Kidney epithelial cell (primary cell): ENCODE measurements at places on chromosomes 6 and 20.

DNA sequence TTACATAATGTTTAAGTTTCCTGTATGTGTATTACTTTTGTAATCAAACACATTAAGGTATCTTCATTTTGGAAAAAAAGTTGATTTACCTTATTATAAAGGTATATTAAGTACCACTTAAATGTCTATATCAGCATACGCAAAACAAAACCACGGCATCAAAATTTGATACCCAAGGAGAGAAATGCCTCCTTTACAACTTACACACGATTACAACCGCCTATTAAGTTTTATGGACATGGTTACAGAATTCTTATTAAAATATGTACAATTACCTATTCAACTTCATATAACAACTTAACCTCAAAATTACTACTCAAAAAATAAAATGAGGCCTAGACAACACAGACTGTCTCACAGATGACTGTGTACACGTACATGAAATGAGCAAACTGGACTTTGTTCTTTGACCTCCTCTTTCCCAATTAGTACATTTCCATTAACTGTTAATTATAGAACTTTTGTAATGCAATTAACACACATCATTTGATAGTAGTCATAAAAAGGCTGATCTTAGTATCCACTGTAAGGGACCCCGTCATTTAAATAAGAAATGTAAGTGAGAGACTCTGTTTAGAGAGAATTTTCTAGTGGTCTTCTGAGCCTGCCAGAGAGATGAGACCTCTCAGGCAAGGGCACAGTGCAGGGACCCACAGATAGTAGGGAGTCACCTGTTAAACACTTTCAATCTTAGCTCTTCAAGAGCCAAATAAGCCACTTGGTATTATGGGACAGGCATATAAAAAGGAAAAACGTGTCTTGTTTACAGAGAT, 2.5 kb downstream of the DIDO1 start:
- DNase-seq: no peak

GRCh38 chr6:168154263-168154917, 75.4 kb upstream of the FRMD1 start:
- no peak for DNase-seq

GRCh38 chr20:38725931-38726803, 1.9 kb downstream of the SLC32A1 start:
- no peak for DNase-seq

DNA sequence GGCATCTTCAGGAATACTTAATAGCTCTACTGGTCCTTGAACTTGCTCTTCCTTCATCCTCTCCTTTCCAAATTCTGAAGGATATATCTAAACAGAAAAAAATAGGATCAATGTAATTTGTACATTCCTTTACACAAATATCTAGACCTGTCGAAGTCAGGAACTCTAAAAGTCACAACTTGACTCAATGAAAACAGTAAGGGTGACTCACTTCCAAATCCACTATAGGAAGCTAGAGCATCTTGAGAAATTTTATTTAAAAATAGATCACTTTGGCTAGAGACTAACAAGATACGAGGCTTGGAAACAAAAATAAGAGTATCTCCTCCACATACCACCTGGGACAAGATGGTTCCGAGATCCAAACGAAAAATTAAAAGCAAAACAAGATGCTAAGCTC, 12.2 kb downstream of the ESF1 start:
- no peak for DNase-seq

DNA sequence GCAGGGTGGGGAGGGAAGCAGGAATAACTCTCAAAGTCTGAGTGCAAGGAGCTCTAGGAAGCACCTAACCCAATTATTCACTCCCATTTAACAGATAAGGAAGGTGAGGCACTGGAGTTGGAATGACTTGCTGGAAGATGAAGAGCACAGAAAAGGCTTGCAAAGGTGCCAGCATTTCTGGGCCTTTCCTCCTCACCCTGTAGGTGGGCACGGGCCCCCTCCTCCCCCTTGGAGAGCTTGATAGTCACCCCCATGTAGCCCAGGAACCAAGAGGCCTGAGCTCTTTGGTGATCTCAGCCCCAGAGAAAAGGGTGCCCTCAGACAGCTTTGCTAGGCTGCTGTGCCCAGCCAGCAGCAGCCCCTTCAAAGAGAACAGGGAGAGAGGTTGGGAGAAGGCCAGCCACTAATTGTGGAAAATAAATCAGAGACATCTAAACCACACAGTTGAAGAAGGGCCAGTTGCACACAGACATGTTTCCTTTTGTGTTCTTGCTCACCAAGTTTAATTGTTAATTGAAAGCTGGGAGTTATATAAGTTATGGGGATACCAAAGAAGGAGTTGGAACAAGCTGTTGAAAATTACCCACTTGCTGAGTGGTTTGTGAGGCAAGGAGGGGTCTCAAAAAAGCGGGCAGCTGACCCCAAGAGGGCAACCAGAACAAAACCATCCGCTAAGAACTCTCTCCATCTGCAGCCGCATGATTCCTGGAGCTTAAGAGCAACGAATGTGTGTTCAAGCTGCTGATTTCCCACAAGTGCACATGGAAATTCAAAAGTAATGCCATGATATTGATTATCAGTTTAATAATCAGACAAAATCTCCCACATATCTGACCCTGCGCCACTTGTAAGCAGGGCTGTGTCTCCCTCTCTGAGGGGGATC, 77.0 kb downstream of the MRPL14 start:
- DNase-seq: no peak
